ENCODE measurements at places on chromosomes 2 and 18.

DNA sequence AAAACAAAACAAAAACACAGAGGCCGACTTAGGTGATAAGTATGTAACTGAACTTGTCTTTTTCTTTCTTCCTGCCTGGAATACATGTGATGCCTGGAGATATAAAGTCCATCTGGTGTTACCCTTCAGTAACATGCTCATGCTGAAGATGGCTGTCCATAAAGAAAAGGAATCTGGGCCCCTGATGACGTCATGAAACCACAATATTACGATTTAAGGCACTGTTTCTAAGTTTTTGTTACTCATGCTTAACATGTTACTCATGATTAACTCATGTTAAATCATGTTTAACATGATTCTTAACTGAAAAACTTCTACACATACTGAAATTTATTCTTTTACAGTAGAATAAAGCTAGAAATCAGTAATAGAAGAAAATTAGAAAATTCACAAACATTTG lies 49.0 kb downstream of the STRADB start:
- DNase-seq, result peak; percentile 8

DNA sequence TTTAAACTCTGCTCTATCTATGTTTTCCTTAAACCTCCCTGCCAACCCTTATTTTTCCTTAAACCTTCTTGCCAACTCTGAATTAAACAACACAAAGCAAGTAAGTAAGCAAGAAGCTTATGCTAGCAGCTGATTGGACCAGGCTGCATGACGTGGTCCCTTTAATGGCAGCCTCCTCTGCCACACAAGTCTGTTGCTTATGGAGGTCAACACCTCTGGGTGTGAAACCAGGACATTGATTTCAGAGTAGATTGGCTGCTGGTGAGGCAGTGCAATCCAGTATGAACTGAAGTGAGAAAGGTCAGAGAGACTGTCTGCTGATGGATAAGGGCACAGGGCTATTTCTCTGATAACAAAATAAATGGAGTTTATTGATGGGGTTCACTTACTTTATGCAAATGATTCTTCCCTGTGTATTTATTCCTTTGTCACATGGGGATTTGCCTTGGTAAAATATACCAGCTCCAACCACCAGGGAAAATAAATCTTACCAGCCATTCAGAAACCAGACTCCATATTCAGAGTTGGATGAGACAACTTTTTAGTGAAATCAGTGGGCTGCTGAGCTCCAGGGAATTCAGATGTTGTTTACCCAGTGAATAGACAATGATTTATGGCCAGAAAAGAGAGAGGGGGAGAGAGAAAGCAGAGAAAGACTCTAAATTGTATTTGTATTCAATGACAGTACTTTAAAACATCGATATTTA lies 112.2 kb upstream of the NCKAP5 start:
- no peak for DNase-seq

- no peak for DNase-seq
These were observed 679 bp downstream of the PTMA start for GRCh38 chr2:231708773-231709635.

DNA sequence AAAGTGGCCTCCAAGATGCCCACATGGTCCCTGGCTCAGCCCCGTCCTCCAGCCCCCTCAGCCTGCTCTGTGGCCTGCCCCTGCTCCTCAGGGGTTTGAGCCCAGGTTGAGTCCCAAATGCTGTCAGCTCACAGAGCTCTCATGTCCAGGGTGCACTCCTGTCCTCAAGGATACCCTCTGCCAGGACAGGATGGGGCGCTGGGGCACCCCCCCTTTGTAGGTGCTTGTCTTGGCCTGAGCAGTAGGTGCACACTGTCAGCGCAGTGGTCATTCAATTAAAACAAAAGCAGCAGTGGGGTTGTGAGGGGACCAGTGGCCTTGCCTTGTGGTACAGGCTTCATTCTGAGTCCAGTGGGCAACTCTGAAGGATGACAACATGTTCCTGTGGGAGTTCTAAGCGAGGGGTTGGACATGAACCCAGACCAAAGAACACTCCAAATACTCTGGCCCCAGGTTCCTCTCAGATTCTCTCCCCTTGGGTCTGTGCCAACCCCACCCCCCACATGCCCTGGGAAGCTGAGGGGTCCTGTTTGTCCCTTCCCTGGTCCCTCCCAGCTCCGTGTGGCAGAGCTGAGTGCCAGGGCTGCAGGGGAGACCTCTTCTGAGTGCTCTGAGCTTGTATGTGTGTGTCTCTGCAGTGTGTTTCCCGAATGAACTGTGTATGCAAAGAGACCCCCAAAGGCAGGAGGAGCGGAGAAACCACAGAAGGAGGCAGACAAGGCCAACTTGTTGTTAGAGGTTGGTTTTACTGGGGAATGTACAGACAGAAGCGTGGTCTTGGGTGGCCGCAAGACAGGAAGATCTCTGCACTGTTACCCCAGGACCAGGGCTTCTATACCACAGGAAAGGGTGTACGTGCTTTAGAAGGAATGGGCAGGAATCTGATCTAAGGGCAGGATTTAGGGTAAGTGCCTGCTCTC lies 155.6 kb upstream of the HS6ST1 start:
- no peak for DNase-seq

DNA sequence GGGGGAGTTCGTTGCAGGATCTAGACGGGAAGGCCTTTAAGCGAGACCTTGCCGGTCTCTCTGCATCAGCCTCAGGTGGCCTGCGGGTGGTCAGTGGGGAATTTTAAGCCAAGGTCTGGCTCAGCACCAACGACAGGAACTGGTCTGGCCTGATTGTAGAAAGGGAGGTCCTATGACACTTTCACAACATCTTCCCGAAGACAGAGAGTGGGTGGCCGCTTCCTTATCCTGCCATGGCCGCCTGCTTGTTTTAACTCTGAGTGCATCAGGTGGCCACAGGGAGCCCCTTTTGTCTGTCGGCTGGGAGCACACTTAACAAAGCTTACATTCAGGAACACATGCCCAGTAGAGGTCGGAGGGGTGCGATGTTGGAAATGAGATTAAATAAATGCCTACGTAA lies 363.7 kb upstream of the MYT1L start:
- DNase-seq, result no peak
